ENCODE measurements at places on chromosomes 12 and 14.

DNA sequence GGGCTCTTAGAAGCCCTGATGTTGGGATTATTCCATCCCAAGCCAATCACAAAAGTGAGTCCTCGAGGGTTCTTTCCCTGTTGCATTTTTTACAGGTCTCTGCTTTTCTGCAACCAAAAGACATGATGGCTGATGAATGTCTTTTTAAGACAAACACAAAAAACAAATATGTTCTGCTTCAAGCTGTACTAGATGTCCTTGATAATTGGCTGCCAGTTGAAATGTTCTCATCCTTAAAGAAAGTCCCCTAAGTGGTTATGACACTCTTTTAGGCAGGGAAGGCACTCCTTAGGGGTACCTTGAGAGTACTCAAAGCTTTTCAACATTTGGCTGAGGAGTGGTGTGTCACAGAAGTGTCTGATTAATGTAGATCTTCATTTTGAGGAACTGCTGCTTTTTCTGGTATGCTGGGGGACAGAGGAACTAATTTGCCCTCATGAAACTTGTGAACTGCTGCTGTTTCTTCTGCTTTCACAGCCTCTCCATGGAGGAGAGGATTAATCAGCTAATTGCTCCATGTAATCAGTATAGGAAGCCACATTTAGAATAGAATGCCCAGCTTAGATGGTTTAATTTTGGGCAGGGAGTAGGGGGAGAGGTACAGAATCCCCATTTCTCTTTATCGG is 22.8 kb upstream of the IGF1 start:
- no peak for DNase-seq

- peak; percentile 13 for DNase-seq
Observed at GRCh38 chr12:122368361-122369073, 54.0 kb downstream of the CLIP1 start.

- DNase-seq: no peak
Observed at GRCh38 chr14:103118663-103119404, 4.4 kb upstream of the TNFAIP2 start.

GRCh38 chr12:68792952-68793351 is 15.0 kb upstream of the MDM2 start:
- no peak for DNase-seq

GRCh38 chr12:24772813-24773212 is 176.1 kb downstream of the BCAT1 start:
- DNase-seq: no peak

DNA sequence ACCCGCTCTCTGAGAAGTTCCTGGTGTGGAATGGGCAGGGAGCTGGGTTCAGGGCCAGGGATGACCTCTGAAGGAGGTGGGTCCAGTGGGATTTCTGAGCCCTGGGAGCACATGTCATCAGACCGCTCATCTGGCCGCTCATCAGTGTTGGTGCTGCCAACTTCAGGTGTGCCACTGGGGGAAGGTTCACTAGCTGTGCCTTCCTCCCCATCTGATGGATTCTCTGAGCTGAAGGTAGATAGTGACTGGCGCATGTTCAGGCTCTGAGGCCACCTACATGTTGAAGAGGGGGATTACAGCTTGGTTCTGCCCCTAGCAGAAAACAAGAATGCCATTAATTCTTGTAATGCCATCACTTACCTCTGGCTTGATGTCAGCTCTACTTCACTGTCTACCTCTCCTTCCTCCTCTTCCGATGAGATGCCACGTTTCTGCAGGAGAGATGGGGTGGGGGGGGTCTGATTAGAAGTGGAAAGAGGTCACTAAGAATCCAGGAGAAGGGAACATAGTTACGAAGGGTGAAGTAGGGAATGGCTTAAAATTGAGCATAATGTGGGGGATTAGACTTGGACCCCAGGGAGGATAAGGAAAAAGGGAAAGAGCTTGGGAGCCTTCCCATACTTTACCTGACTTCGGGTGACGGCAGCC is 17.2 kb downstream of the MAP3K12 start:
- DNase-seq: no peak

- no peak for DNase-seq
Observed at GRCh38 chr12:121472150-121472905, 72.4 kb downstream of the RNF34 start.

DNA sequence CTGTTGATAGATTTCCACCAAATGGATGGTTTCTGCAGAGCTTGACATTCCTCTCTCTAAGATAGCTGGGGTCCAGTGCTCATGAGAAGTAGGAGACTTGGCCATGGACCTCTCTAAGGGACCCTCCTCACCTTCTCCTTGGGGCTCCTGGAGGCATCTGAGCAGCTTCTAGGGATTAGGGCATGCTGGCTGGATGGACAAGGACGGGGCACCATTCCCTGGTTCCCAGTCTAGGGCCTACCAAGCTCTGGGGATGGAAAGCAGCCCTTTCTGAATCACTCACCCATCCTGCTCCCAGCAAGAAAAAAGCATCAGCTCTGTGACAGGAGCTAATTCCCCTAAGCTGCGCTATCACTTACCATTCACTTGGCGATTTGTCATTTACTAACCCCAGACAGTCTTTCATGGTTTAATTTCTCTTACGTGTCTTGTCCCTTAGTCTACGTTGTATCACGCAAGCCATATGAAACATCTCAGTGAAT is 39.5 kb downstream of the VWF start:
- no peak for DNase-seq

GRCh38 chr12:56600753-56601152 is 29.4 kb downstream of the BAZ2A start:
- no peak for DNase-seq

GRCh38 chr14:30803185-30803584 is 71.2 kb upstream of the COCH start:
- no peak for DNase-seq

DNA sequence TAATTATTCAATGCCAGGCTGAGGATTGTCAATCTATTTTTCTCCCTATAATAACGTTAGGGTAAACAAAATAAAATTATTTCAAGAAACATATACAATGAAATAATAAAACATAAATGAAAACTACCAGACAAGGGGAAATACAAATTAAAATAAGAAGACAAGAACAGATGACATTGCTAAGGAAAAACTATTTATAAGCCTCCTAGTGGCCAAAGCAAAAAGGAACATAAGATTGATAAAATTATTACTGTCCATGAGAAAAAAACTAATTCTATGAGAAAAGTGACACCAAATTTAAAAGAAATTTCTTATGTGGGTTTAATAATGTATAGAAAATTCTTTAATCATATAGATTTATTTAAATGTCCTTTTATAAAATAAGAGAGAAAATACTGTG is 294.7 kb downstream of the TTC6 start:
- no peak for DNase-seq

- no peak for DNase-seq
Observed at GRCh38 chr12:97573901-97574300, 111.3 kb downstream of the RMST start.

GRCh38 chr12:64103825-64104740 is 118.0 kb downstream of the KICS2 start:
- no peak for DNase-seq

- DNase-seq: peak; percentile 67
Observed at GRCh38 chr12:81450920-81451739, 308.0 kb downstream of the PPFIA2 start.

All from astrocyte of the cerebellum (primary cell).